Neural crest cell (in vitro differentiated cells): ENCODE measurements at places on chromosomes 1 and 21.

GRCh38 chr21:40622531-40622930 is 224.4 kb downstream of the DSCAM start:
- no peak for DNase-seq

- no peak for DNase-seq
Observed at GRCh38 chr1:24071941-24072340, 40.0 kb downstream of the MYOM3 start.

DNA sequence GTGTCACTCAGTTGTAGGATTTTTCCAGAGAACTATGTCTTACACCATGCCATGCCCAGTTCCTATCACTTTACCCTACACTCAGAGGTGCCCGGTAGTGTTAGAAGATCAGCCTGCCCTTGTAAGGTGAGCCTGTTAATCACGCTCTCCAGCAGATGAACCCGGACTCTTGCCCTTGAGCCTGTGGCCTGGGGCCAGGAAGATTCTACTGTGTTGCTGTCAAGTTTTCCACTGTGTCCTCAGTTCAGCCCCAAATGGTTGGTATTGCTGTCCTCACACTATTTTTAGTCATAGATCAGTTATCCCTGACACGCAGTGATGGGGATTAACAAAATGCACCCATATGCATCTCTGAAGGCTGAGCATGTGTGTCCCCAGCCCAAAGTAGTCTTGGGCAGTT is 105.0 kb upstream of the SPAG17 start:
- no peak for DNase-seq

GRCh38 chr1:158155673-158156072 is 25.0 kb upstream of the CD1D start:
- DNase-seq = no peak

DNA sequence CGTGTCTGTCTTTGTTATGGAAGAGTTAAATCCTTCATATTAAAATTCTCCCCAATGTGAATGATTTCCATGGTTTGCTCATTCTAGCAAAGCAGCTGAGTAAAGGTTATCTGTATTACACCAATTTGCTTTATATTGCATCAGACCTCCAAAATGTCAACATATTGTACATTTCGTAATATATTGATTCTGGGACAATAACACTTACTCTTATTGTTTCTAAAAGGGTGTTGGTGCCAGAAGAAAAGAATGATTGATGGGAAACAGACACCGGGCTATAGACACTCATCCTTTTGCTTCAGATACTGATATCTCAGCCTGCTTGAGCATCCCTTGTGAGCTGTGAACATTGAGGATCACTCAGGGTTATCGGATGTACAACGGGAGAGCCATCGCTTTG is 7.0 kb downstream of the NTNG1 start:
- DNase-seq = no peak

GRCh38 chr1:214463596-214463995 is 87.8 kb downstream of the PTPN14 start:
- no peak for DNase-seq

DNA sequence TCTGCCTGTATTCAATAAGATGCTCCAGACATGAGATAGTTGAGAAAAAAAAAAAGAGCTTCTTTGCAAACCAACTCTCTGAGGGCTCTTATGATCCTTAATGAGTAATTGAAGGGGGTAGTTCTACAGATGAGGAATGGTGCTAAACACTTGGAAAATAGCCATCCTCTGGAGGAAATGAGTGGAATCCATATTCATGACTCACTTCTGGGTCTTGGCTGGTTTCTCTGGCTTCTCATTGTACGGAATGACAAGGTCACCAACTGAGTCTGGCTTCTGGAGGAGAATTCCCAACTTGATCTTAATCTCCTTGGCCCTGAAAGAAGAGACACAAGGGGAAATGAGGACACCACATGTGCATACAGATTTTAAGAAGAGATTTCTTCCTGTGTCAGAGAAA is 34.7 kb downstream of the RGS5 start:
- DNase-seq = no peak

GRCh38 chr1:168665975-168666374 is 63.0 kb downstream of the DPT start:
- no peak for DNase-seq

DNA sequence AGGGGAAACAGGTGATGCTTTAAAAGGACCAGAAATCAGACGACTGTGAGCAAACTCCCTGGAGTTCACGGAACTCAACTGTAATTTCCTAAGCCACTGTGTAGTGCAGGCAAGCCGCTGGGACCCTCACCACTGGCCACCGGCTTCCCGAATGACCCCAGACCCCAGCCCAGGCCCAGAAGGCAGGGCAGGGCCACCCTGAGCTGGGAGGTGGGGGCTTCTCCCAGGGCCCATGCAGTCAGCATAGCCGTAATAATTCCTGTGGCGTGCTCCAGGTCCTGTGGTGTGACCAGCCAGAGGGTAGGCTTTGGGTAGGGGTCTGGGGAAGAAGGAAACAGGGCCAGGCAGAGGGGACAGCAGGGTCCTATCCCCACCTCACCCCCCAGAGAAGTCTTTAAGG is 3.5 kb upstream of the ARF1 start:
- DNase-seq = no peak

GRCh38 chr1:234490793-234491479 is 12.0 kb upstream of the TARBP1 start:
- no peak for DNase-seq

DNA sequence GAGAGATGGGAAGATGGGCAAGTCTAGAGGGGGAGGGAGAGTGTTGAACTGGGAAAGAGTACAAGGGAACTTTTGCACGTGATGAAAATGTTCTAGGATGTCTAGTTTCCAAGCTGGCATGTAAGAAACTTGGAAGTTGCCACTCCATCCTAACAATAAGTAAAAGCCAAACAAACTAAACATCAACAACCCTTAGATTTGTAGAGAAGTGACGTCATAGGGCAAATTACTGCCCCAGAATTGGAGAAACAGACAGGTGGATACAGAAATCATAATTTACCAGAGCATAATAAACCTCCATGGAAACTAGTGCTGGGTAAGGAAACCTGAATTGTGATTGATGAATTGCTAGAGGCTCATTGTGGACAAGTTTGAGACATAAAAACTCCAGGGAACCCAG is 14.7 kb upstream of the ZBTB40 start:
- DNase-seq = no peak

- no peak for DNase-seq
Observed at GRCh38 chr1:59219916-59220315, 77.0 kb upstream of the FGGY start.

DNA sequence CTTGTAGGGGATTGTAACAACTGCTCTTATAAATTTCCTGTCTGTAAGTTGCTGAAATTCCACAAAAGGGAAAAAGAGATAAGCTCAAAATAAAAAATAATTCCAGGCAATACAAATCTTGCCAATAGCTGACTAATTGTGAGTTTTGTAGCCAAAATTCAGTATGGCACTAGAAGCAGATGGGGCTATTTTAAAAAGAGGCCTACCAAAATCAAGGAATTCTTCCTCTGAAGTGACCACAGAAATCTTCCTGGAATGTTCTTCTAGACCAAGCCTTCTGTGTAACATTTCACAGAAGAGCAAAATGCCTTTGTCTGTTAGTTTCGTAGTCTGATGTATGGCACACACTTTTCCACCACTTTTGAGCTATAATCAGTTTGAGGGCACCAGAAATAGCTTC is 127.6 kb downstream of the CYYR1 start:
- DNase-seq = no peak

DNA sequence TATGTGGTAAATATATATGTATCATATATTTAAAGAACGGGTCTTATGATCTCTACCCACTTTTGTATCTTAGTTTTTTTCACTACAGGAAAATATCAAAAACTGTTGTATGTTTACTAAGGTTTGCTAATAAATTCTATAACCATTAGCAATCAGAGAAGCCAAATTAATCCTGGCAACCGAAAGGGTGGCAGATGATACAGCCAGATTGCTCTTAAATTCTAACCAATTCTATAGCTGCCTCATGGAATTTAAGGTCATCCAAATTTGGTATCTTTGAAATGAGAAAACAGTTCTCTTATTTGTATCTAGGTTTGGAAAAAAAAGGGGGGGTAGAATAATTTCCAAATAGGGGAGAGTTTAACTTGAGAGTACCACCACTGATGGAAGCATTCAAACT is 591.2 kb downstream of the SMYD3 start:
- no peak for DNase-seq

DNA sequence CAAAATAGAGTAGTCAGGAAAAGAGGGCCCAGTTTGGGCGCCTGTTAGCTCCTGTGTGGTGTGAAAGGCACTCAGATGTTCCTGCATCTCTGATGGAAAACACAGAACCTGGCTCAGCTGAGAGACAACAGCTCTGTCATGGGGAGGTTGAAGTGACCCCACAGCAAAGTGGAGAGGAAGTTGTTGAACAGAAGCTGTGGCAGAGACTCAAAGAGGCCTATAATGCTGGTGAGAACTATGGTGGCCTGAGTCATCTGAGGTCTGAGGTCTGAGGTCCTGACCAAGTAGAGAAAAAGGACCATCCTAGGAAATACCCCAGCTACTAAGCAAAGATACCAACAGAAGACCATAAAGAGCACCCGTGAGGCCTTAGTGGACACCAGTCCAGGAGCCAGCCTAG is 45.6 kb upstream of the JAK1 start:
- DNase-seq = no peak

GRCh38 chr21:43790010-43790524 is 690 bp downstream of the RRP1 start:
- no peak for DNase-seq

DNA sequence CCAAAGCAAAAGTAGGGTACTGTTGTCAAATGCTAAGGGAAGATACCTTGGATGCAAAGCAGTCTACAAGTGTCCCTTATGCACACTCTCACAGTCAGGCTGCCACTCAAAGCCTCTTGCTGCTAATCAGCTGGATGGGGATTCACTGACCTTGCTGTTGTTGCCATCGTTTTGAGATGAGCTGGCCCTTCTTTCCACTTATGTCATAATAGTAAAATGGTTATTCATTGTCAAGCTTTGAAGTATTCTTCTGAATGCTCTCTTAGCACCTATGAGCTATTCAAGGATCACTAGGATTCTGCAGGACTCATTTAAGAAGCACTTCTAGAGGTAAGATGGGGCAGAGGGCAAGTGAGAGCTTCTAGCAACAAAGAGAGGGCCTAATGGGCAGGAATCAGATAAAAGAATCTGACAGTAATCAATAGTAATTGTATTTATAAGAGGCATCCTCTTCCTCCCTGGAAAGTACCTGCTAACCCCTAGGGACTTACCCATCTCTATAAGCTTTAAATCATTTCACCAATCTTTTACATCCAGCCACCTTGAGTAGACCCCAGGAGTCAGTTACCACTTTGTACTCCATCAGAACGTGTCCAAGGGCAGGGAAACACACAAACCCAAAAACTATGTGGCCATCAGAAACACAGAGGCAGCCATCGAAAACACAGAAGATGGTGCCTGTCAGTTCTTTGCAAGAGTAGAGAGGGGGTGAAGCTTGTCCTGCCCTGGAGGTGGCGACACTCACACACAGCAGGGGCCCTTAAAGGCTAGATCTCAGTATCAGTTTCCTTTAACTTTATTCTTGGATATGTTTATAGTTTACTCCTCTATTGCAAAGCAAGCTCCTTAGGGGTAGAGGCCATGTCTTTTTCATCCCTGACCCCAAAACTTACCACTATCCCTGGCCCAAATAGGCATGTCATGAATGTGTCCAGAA is 103.7 kb upstream of the NFIA start:
- no peak for DNase-seq

DNA sequence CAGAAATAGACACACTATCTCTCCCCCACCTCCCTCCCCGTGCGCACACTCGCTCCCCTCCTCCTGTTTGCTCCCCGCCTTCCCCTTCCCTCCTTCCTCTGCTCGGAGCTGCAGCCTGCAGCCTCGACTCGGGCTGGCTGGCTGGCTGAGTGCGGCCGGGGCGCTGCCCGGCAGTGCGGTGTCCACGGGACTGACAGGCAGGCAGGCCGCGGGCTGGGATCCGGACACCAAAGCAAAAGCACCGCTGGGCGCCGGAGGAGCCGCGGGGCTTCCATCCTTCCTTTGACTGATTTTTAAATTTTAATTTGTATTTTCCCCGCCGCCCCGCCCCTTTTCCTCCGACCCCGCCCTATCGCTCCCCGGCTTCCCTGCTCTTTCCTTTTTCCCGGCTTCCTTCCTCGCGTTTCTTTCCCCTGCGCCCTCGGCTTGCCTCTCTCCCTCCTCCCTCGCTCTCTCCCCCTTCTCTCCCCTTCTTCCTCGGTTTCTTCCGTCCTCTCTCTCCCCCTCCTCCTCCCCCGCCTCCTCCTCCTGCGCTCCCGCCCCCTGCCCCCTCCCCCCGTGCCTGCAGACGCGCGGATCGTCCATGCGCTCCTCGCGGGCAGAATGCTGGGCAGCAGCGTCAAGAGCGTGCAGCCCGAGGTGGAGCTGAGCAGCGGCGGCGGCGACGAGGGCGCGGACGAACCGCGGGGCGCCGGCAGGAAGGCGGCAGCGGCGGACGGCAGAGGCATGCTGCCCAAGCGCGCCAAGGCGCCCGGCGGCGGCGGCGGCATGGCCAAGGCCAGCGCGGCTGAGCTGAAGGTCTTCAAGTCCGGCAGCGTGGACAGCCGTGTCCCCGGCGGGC is 109.4 kb downstream of the NAV1 start:
- DNase-seq = peak; percentile 47

DNA sequence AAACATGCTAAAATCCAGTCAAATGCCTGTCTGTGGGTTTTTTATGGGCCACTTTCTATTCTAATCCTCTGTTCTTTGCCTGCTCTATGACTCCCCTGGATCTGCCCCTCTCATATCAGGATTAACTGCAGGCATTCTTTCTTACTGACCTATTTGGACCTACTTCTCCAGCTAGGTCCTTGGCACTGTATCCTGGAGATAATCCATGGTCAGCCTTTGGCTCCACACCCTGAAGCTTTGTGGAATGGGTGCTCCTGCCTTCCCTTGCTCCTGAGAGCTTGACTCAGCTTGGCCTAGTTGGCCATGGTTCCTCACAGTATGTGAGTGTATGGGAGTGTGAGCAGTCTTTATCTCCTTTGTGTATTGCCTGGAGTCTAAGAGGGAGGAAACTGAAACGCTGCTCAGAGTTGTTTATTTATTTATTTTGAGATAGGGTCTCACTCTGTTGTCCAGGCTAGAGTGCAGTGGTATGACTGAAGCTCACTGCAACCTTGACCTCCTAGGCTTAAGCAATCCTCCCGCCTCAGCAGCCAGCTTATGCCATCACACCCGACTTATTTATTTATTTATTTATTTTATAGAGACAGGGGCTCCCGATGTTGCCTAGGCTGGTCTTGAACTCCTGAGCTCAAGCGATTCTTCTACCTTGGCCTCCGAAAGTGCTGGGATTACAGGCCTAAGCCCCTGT is 28.7 kb upstream of the CDC14A start:
- no peak for DNase-seq

DNA sequence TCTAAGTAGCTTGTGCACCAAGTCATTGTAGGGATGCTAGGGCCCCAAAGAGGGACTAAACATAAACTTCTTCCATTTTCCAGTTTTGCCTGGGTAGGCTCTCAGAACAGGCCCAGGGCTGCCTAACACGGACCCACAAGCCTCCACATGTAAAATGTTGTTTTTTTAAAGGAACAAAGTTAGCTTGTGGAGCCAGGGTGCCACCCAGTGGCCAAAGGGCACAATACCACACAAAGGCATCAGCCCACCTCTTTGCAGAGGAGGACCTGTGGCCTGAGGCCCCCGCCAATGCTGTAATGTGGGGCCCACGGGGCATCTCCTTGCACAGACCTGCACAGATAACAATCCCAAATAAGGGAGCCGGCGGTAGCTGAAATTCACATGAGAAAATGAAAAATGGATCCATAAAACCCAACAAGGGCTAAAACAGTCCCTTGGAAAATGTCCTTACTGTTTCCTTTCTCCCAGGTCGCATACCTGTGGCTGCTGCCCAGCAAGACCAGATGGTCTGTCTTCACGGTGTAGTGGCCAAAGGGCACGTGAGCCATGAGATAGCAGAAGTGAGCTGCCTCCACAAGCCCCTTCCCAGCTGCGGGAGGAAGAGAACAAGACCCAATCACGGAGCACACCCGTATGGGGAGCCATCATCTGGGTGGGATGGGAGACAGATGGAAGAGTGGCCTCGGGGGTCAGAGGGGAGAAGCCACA is 23.8 kb downstream of the SEC16B start:
- DNase-seq = peak; percentile 79
